ENCODE measurements at places on chromosomes 1 and 21. TPM values are rescaled to one million over a fixed set of nuclear protein-coding genes. Genes with fewer than 3 reads are reported as not detected.

The DCLRE1B gene
- total RNA-seq = 1.0 TPM

The DHRS3 gene
- total RNA-seq = 14.7 TPM

The DYNLT4 gene
- 0.14 TPM for total RNA-seq

The IFFO2 gene
- total RNA-seq = 65.6 TPM

The CALML6 gene
- total RNA-seq = 0.93 TPM

The WNT2B gene
- 1.9 TPM for total RNA-seq

The TFAP2E gene
- total RNA-seq = 0.21 TPM

The GUCA2B gene
- not detected for total RNA-seq

The HTR6 gene
- not detected for total RNA-seq

Measured in nasal cavity respiratory epithelium epithelial cell of viscerocranial mucosa (primary cell).